ENCODE measurements at places on chromosomes 6 and 20.
A peak's percentile ranks its signal among the peaks of the same experiment; 100 is the strongest.

- DNase-seq = no peak
These were observed 66.5 kb downstream of the ILRUN start for GRCh38 chr6:34630040-34630439.

- DNase-seq = no peak
These were observed 25.9 kb downstream of the PLAGL2 start for GRCh38 chr20:32181606-32182005.

GRCh38 chr6:90183587-90184333, 112.9 kb downstream of the BACH2 start:
- peak; percentile 41 for DNase-seq

GRCh38 chr20:50354721-50355589, 155.2 kb upstream of the PTPN1 start:
- no peak for DNase-seq

DNA sequence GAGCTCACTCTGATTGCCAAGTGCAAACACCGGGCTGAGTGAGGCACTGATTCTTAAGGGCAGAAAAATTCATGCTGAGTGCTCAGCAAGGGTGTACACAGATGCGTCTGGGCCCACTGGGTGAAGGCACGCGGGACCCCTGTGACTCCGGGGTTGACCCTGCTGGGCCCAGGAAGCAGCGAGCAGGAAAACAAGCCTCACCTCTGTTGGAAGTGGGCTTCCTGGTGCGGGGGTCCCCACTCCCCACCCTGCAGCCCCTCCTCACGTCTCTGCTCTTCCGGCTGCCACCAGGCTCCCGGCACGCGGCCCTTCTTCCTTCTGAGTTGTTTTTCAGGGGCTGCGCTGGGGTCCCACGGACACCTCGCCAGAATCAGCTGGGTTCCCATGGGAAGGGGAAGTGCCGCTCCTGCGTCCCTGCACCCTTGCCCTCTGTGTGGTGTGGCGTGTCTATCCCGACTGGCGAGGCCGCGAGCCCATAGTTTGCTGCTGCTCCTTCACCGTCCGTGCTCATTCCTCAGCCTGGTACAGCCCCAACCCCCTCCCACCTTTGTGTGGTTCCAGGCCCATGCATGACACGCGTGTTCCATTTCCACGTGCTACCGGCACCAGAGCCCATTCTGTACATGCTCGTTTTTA, 80.6 kb upstream of the BHLHE23 start:
- no peak for DNase-seq

GRCh38 chr20:63658749-63659187, 656 bp downstream of the RTEL1 start:
- no peak for DNase-seq

GRCh38 chr20:57020364-57020763, 246.1 kb downstream of the BMP7 start:
- DNase-seq = no peak

- DNase-seq = peak; percentile 60
These were observed 125.8 kb downstream of the MRPL14 start for GRCh38 chr6:44001318-44002066.

DNA sequence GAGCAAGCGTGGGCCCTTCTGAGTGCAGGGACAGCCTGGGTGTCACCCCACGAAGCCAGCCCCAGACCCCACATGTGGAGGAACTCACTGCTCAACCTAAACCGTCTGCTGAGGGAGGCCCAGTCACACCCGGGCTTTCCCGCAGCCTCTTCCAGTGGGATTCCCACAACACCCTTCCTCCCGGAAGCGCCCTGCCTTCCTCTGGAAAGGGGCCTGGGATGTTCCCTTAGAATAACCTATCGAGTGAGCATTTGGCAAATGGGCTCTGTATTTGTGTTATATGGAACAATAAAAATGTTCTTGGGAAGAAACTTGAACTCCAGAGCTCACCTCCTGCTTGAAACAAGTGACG, 100.0 kb upstream of the DUSP22 start:
- no peak for DNase-seq

- no peak for DNase-seq
These were observed 47.0 kb upstream of the PRND start for GRCh38 chr20:4674672-4675071.

DNA sequence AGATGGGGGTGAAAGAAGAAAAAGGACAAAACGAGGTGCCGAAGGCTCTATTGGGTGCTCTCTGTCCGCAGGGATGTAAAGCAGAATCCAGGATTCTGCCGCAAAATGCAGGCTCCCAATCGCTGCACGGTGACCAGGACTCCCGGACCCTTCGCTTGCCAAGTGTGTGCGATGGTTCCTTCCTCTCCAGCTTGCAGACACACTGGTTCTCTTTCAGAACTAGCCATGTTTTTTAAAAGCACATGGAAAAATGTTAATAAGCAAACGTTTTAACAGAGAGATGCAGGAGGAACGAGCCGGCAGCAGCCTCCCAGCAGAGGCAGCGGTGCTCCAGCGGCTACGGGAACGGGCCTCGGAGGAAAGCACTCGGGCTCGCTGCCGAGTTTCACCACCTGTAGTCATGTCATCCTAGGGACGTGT, 59.6 kb downstream of the ZNF831 start:
- peak; percentile 56 for DNase-seq

DNA sequence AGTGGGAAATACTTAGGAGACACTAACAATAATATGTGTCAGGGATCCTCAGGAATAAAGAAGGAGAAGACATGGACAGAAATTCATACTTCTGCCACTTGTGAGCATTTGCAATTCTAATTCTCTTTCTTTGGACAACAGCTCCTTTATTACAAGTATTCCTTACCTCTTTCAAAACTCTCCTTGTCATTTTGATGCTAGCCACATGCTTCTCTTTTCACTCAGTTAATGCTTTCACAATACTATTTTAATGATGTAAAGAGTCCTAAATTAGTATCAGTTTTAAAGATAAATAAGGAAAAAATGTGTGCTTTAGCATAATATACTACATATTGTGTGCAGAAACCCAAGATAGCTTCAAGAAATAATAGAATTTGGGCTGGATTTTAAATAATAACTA, 62.5 kb downstream of the AHI1 start:
- no peak for DNase-seq

- peak; percentile 49 for DNase-seq
These were observed 24.6 kb downstream of the PMEPA1 start for GRCh38 chr20:57685146-57685758.

DNA sequence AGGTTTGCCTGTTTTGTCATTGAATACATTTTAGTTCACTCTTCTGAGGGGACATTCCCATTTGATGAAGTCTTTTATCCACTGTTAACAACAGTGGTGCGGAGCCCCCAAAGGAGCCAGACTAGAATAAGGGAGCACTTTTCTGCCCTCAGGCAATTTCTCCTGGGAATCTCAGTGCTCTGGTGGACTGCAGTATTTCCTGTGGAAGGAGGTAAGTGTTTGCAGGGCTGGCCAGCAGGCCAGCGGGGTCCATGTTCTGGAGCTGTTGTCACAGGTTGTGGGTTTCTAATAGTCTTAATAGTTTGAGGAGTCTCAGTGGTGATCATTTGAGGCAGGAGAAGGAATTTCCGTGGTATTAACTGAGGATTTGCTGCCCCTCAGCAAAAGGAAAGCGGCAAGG, 83.5 kb downstream of the ASXL1 start:
- no peak for DNase-seq

- DNase-seq = no peak
These were observed 6.2 kb downstream of the CSTL1 start for GRCh38 chr20:23445596-23446217.

DNA sequence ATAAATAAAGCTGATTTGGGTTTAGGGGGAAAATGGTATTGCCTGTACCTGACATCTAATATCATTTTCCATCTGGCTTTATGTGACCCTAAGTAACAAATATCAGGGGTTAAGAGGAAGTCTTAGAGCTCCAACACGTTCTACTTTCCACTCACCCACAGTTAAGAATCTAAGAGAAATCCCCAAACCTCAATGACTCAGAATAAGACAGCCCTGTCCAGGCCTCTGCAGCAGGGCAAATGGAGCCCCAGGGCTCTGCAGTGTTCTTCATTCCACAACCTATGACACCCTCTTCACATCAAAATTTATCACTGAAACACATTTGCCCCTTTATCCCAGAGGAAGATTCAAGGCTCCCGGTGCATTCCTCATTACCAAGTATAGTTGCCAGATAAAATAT, 20.3 kb upstream of the TENT5A start:
- DNase-seq = no peak

DNA sequence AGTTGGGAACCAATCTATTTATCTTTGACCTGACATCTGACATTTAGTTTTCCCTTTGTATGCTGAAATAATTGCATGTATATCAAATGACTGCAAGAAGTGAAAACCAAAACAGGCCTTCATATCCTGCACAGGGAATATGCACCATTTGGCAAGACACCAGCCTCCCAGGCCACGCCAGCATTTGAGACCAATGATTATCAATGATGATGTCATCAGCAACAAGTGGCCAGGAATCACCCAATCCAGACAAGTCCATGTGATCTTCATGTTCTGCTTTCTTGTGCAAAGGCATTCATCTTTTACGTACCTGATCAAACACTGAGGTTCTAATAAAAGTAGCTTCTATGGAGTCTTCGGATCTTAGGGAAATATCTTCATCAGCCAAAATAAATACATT, 107.4 kb upstream of the TENT5A start:
- DNase-seq = peak; percentile 13

- DNase-seq = no peak
These were observed 976.1 kb upstream of the MAP3K7 start for GRCh38 chr6:91562955-91563354.

- no peak for DNase-seq
These were observed 58.8 kb upstream of the APCDD1L start for GRCh38 chr20:58573986-58574385.

DNA sequence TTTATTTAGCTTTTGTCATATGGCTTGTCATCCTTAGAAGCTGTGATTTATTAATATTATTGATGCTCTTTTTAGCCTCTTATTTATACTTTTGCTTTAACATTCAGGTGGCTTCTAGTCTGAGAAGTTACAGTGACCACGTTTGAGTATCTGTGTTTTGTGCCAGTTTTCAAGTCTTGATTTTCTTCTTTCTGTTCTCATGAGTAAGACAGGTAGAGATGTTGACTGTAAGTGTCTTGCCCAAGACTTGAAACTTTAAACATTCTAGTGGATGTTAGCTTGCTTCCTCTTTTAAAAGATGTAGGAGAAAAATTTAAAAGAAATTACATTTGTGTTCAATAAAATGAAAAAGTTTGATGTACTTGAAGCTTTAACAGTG, 122.6 kb downstream of the LRRC1 start:
- no peak for DNase-seq

DNA sequence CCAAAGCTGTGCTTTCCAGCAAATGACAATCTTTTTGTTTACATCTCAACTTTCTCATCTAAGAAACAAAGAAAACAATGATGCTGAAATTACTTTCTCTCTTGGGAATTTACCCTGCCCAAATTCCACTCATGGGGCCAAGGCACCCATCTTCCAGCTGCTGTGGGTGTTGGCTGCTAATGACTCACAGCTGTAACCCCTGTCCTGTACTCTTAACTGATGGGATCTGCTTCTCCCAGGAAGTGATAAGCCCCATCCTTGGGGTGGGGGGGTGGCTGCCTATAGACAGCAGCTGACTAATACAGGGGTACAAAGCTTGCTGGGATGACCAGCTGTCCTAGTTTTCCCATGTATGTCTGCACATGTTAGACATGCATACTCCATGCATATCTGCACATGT, 938.6 kb downstream of the C6orf118 start:
- no peak for DNase-seq

- DNase-seq = no peak
These were observed 12.6 kb upstream of the FAM50B start for GRCh38 chr6:3836566-3836965.

DNA sequence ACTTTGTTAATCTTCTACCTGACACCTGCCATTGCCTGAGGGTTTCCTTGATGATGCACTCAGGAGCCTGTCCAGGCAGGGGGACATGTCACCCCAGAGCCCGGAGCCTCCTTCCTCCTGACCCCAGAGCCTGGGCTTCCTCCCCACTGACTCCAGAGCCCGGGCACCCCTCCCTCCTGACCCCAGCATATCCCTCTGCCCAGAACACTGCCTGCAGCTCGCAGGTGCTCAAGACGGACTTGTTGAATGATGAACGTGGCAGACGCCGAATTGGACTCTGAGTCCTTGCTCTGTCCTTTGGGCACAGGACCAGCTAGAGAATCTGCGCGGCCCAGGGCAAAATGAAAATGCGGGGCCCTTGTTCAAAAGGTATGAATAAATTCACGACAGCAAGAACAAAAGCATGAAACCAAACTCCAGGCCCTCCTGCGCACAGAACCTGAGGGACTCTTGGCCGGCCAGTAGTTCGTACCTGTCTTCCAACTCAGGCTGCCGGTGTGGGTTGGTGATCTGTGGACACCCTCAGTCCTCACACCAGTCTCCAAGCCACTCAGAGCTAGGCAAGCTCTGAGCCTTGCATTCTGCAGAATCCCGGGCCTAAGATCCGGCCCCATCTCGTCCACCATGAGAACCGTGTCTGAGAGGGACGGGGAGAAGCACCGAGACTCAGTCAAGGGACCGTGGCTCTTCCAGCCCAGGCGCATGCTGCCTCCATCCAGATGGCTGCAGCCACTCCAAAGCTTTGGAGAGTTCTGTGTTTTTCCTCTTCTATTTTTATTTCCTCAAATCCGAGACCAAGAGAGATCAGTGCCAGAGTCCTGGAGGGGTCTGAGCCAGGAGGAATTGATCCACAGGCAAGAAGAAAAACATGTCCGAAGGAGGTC, 104.7 kb downstream of the BMP7 start:
- peak; percentile 43 for DNase-seq

- DNase-seq = no peak
These were observed 89.8 kb downstream of the ERMARD start for GRCh38 chr6:169841251-169841650.

- DNase-seq = no peak
These were observed 122.9 kb upstream of the FOXO3 start for GRCh38 chr6:108437821-108438220.

DNA sequence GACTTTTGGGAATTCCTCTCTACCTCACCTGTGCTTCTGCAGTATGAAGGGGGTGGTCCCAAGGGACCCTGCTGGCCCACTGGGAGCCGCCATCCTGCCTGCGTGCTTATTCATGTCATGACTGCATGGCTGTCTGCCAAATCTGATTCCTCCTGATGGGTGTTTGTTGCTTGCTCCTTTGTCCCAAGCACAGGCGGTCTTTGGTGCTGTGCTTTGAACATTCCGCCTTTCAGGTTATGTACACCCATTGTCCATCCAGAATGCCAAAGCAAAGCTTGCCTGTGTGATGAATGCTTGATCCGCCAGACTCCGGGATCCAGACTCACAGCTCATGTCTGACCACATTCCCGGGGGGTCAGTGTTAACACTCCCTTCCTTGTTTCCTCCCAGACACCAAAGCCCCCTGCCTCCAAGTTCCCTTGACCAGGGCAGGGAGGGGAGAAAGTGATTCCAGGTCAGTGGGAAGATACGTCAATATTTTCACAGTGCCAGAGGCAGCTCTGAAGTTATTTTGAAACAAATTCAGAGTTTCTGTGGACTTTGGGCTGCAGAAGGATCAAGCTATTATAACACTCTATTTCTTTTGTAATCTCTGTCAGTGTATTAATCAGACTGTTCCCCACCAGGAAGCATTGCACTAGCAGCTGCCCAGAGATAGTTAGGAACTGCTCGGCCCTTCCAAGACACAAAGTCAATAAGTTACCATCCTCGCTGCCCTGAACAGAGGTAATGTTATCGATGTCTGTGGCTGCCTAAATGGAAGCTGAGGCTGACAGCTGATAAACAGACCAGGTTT, 9.5 kb downstream of the DAAM2 start:
- no peak for DNase-seq

GRCh38 chr20:40965671-40966070, 63.0 kb upstream of the TOP1 start:
- DNase-seq = no peak
